G401 (cell line): ENCODE measurements at places on chromosomes 3 and 15. TPM values are rescaled to one million over a fixed set of nuclear protein-coding genes. Genes with fewer than 3 reads are reported as not detected.

DNA sequence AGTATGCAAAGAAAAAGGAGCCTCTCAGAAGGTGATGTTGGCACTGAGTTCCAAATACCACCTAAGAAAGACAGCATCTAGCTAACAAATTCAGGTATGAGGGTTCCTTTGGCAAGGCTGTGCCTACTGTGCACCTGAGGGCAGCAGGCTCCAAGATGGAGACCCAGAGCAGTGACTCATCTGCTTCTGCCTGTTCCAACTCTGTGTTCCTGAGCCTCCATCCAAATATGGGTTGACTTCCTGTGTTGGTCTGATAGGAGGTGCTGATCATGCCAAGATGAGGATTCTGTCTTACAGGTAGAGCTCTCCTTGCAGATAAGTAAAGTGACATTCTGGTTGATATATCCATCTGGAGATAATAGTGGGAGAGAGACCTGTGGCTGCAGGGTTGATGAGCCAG is 26.0 kb downstream of the SV2B start:
- peak; percentile 87 for DNase-seq

DNA sequence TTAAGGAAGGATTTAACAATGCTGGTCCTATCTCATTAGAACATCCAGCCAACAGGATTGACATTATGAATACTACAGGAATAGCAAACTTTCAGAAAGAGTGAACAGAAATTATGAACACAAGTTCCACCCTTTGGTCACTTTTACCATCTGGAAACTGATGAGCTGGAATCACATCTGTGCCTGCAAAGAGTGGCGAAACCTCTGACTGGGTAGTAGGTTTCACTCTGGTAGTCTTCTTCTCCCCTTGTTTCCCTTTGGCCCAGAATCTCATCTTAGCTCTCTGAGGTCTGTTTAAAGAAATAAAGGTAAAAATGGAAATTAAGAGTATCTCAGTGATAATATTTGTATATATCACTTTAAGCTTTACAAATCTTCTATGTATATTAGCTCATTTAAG is 73.1 kb downstream of the NR2E3 start:
- DNase-seq, result no peak

GRCh38 chr15:73608475-73608874 is 24.7 kb downstream of the NPTN start:
- DNase-seq, result no peak

- no peak for DNase-seq
Observed at GRCh38 chr3:122493296-122493695, 21.4 kb downstream of the KPNA1 start.

GRCh38 chr3:170723241-170723640 is 137.4 kb upstream of the SLC7A14 start:
- DNase-seq, result no peak

DNA sequence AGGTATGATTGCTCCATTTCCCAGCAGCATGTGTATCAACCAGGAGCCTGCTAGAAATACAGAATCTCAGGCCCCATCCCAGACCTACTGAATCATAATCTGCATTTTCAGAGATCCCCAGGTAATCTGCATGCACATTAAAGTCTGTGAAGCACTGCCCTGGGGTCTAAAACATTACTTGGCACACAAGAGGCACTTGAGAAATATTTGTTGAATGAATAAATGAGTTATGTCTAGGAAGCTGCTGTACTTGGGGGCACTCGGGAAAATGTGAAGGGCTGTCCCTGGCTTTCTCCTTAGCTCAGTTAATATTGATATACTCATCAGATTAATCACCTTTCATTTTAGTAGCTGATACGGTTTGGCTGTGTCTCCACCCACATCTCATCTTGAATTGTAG is 184.4 kb downstream of the RORA start:
- DNase-seq, result no peak

ZNF860 gene
- total RNA-seq, result 4.1 and 8.1 TPM in 2 replicates

GADL1 gene
- total RNA-seq, result not detected in 2 replicates

PROS1 gene
- 8.9 and 13.7 TPM in 2 replicates for total RNA-seq
